HCT116 (cell line): ENCODE measurements at places on chromosomes 4 and X. TPM values are rescaled to one million over a fixed set of nuclear protein-coding genes. Genes with fewer than 3 reads are reported as not detected.

- DNase-seq: no peak
These were observed 27.7 kb downstream of the DCUN1D4 start for GRCh38 chr4:51870441-51871188.

GRCh38 chr4:8615366-8615765 lies 22.8 kb downstream of the CPZ start:
- no peak for DNase-seq

- DNase-seq: no peak
These were observed 282.1 kb downstream of the SHOX start for GRCh38 chrX:912677-913076.

DNA sequence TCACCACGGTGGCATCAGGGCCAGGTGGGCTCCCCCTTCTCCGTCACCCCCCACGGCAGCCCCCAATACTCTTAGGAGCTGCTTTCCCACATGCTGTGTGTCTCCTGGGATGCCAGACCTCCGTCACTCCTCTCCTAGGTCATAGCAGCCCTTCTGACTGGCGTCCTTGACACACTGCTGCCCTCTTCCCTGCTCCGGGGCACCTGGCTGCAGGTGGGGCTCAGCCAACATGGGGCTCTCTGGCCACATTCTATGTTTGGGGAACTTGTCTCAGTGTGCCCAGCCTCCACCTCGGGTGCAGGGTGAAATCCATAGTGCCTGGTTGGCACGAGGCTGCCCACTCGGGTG lies 13.8 kb downstream of the TMEM175 start:
- DNase-seq: no peak

Gene FGFRL1
- 91.1 TPM for total RNA-seq

GRCh38 chr4:106676173-106676921 lies 307.8 kb upstream of the GIMD1 start:
- DNase-seq: no peak

Gene ACE2
- total RNA-seq: not detected

DNA sequence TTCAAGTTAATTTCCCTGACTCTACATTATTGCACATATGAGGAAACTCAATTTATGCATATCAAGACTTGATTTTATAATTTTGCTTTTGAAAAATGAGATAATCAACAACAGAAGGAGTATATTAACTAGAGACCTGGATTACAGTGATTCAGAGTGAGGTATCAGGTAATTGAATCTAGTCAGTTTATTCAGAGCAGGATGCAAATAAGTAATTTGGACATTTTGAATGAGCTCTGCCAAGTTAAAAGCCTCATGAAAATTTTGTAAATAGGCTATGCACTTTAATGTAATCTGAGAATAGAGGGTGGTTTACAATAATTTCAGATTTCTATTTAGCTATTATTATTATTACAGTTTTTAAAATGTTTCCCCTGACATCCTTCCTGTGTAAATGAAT lies 203.7 kb upstream of the EMCN start:
- no peak for DNase-seq

- DNase-seq: no peak
These were observed 30.6 kb downstream of the UGT2A3 start for GRCh38 chr4:68921051-68921450.

GRCh38 chr4:112031712-112032328 lies 113.4 kb upstream of the FAM241A start:
- DNase-seq: peak; percentile 48

DNA sequence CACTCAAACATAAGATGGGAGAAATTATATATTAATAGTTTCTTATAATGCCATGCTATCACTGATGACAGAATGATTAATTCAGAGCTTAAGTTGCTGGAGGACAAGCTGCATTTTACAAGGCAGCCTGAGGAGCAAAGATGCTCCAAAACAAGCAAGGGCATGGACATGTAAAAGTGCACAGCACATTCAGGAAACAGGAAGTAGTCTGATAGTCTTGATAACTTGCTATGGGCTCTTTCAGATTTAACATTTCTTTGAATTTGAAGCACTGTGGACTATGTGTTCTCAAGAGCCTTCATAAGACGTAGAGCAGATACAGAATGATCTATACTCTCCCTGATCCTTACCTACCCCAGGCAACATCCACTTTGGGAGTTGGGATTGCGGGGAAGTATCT lies 50.0 kb downstream of the AMMECR1 start:
- DNase-seq: no peak

Gene SLC49A3
- 5.5 TPM for total RNA-seq

Gene P2RY10
- total RNA-seq: not detected

DNA sequence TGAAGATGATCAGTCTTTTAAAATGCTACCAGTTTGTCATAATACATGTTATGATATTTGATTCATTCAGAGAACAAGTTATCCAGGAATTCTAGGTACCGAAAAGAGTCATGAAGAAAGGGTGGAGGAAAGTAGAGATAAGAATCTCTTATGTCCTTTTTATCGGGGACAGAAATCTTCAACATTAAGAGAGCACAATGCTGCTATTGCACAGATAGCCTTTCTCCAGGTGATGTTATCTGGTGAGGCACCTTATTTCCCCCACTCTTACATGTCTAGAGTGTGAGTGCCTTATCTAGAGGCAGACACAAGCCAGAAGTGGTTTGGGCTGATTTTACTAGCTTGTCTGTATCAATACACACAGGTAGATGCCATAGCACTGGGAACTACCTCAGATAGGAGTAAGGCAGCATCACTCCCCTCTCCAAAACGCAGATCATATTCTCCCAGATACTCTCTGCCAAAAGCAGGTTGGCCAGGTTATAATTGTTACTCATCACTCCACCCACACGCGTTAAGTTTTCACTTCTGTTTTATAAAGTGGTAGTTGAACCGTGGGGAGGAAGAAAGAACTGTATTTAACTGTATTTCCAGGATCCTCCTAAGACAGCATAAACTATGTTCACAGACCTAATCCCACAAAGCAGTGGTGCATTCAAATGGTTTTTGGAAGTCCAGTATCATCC lies 38.4 kb downstream of the AREG start:
- no peak for DNase-seq

DNA sequence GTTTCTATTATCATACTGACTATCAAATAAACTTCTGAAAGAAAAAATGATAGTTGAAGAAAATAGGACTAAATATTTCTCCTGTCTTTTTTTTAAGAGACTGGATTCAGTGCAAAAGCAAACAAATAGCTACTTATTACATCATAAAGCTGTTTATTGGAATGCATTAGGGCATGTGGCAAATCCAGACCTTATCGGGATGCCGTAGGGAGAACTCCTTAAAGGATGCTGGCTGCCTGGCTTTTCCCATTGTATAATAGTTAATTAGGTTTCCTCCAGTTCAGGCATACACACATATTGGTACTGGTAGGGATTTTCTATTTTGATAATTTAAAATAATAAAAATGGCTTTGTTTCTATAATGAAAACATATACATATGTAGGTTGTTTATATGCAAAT lies 539.3 kb upstream of the ATOH1 start:
- no peak for DNase-seq

GRCh38 chrX:107629540-107629909 lies 1.2 kb downstream of the PRPS1 start:
- no peak for DNase-seq

Gene TREX2
- 2.9 TPM for total RNA-seq

DNA sequence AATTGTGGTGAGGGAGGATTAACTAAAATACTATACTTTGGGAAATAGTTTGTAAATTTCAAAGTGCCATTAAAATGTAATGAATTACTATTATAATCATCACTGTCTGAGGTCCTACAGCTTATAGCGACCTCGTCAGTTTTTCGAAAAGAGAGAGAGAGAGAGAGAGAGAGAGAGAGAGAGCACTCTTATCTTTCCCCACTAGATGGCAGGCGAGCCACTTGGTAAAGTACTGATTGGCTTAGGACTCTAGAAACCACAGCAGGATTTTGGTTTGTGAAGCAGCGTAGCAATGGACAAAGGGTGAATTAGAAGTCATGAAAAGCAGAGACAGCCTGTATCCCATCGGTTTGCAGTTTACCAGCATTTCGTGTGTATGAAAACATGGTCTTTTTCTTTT lies 52.5 kb downstream of the LINC00632 start:
- DNase-seq: no peak

Gene GPAT3
- total RNA-seq: 36.7 TPM

- DNase-seq: no peak
These were observed 10.4 kb downstream of the MAD2L1 start for GRCh38 chr4:120056246-120056645.

DNA sequence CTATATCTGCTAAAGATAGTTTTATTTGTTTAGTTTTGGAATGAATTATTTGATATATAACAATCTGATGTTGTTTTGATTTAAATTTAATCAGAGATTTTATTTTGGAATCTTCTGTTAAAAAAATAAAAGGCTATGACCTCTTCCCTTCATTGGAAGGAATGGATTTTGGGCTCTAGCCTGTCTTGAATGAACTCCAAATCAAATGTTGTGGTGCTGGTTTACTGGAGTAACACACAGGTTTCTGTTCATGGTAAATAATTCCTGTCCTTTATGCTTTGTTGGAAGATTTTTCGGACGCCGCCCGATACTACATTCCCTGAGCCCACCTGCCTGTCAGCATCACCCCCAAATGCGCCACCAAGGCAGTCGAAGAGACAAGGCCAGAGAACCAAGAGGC lies 291.1 kb downstream of the ARHGAP10 start:
- DNase-seq: no peak

DNA sequence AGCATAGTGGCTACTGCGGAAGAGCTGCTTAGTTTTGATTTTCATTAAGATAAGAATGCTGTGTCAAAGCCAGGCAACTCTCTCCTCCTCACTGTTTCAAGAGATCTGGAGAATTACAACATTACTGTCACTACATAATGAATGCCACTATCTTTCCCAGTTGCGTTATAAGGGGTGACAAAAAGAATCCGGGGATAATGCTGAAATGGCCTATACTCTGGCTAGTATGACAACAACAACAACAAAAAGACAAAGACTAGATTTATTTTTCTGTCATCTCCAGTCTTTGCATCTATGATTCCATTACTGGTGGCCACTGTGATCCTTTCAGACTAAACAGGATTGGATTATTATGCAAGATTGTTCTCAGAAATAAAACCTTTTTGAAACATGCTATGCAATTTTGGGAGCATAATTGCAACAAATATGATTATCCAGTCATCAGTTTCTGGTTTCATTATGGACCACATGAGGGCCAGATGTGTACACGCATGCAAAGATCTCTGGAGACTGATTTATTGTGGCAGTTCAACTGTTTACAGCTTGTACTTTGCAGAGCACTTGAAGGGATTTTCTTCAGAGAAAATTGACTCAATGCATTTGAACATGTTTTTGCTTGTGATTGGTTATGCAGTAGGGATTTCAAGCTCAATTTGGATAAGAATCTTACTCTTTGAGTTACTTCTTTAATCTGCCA lies 31.1 kb upstream of the SPANXB1 start:
- DNase-seq: no peak

GRCh38 chr4:150577796-150578195 lies 4.2 kb upstream of the MAB21L2 start:
- no peak for DNase-seq

GRCh38 chr4:42865572-42866189 lies 26.8 kb upstream of the GRXCR1 start:
- DNase-seq: peak; percentile 29

Gene SLC10A3
- total RNA-seq: 16.2 TPM
